ENCODE measurements at places on chromosomes 7 and 10. TPM values are rescaled to one million over a fixed set of nuclear protein-coding genes. Genes with fewer than 3 reads are reported as not detected.
A peak's percentile ranks its signal among the peaks of the same experiment; 100 is the strongest.

Gene PON1
- total RNA-seq: not detected

DNA sequence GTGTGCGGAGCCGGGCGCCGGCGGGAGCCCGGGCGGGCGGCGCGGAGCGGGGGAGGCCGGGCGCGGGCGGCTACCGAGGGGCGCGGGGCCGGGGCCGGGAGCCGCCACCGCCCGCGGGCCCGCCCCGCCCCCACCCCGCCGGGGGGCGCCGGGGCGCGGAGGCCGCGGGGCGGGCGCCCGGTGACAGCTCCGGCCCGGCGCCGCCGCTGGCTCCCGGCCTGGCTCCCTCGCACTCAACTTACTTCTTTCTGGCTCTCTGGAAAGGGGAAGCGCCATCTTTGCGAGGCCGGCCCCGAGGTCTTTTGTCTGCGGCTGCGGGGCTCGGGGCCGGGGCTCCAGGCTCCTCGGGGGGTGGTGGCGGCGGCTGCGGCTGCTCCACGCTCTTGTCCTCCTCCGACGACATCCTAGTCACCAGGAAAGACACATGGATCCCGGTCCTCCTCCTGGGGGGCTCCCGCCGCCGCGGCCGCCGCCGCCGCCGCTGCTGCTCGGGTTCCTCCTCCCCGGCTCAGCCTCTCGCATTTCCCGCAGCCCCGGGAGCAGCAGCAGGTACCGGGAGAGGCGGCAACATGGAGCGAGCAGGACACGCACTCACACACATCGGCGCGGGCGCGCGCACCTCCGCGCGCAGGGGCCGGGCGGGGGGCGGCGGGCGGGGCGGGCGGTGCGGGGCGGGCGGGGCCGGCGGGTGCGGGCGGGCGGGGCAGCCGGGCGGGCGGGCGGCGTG is at the start of gene KMT2C:
TSS of gene KMT2C (minus strand) at position 620 of the 727 bp plus-strand sequence. CDS start at position 403, 217 bp downstream.
- DNase-seq: peak; percentile 41

Gene GBX1
- not detected for total RNA-seq

Gene MYL10
- total RNA-seq: not detected

GRCh38 chr10:132643709-132644526 is 106.3 kb downstream of the INPP5A start:
- DNase-seq: no peak
